ENCODE measurements at places on chromosomes 13 and 19.

- DNase-seq, result no peak
Observed at GRCh38 chr19:2774083-2774679, 8.9 kb downstream of the SGTA start.

- DNase-seq, result no peak
Observed at GRCh38 chr19:3606174-3606689, 443 bp downstream of the TBXA2R start.

DNA sequence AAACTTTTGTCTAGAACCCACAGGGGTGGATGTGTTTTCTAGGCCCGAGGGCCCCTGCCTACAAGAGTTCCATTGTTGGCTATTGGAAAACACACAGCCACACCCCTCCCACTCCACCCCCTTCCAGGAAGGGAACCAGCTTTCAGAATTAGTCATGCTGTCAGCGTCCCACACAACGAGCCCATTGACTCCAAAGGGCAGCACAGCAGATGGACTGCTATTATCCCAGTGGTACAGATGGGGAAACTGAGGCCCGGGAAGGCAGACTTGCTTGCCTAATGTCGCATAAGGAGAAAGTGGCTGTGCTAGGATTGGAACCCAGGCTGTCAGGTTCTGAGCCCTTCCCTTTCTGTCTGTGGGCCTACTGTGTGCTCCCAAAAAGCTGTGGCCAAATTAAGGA is 8.1 kb upstream of the FXYD3 start:
- DNase-seq, result no peak

GRCh38 chr19:55898911-55899310 is 33.2 kb downstream of the NLRP13 start:
- DNase-seq, result no peak

GRCh38 chr19:45021971-45022370 is 16.9 kb upstream of the CLASRP start:
- DNase-seq, result no peak

- DNase-seq, result no peak
Observed at GRCh38 chr19:6662702-6663101, 7.3 kb downstream of the TNFSF14 start.

Data from stimulated activated CD8-positive, alpha-beta memory T cell treated with anti-CD3 and anti-CD28 coated beads, Interleukin-4, amount 100 ng/mL, for 1 hour (primary cell).